ENCODE measurements at places on chromosomes 11 and 22.

- DNase-seq, result no peak
Observed at GRCh38 chr22:27913162-27913741, 5.8 kb downstream of the PITPNB start.

GRCh38 chr11:2315395-2316168, 13.8 kb downstream of the TSPAN32 start:
- DNase-seq, result no peak

- no peak for DNase-seq
Observed at GRCh38 chr22:28832731-28833130, 32.4 kb upstream of the XBP1 start.

DNA sequence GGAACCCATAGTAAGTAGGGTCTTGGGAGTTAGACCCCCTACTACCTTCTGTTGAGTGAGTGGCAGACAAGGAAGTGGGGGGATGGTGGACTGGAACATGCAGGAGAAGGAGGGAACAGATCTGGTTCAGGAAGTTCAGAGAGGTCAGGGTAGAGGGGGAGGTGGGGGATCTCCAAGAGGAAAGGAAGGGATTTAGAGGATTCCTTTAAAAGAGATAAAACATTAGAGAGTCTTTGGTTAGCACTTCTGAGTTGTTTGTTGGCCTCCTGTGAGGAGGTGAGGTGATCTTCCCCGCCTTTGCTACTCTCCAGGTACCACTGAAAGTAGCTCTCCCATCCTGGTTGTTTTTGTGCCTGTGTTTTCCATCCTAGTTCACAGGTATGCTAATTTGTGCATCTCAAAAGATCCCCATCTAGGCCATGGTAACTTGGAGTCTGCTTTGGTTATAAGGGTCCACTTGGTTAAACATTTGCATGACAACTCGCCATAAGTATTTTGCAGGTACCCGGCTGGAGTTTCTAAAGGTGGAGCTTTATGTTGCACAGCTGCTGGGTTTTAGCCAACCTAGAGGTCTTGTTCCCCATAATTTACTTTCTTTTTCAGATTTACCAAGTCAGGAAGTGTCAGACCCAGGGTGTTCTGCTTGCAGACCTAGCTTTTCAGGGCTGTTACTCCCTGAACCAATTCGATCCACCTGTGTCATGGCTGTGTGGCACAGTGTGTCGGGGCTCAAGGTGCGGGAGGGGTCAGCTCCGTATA, 79.3 kb upstream of the SORL1 start:
- DNase-seq, result peak; percentile 34

DNA sequence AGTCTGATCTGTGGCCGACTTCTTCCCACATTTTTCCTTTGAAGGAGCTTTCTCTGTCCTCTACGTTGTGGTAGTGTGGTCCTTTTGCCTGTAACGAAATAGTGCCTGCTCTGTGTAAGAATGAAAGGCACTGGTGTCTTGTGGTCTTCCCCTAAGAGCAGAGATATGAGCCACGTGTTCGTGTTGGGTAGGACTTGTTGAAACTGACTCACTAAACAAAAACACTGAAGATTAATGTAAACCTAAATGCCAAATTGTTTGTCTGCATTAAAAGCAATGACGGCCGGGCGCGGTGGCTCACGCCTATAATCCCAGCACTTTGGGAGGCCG, 10.1 kb upstream of the RPS3 start:
- DNase-seq, result no peak

DNA sequence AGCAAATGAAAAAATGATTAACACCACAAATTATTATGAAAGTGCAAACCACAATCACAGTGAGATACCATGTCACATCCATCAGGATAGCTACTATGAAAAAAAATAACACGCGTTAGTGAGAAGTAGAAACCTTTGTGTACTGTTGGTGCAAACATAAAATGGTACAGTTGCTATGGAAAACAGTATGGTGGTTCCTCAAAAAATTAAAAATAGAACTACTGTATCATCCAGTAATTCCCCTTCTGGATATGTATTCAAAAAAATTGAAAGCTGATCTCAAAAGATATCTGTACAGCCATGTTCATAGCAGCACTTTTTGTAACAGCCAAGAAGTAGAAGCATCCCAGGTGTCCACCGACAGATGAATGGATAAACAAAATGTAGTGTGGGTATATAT, 43.4 kb downstream of the CCDC81 start:
- no peak for DNase-seq

- no peak for DNase-seq
Observed at GRCh38 chr11:36356201-36356600, 60.1 kb downstream of the PRR5L start.

- DNase-seq, result no peak
Observed at GRCh38 chr11:66810576-66811185, 32.6 kb upstream of the RCE1 start.

GRCh38 chr11:71406681-71407080, 41.5 kb downstream of the DHCR7 start:
- no peak for DNase-seq

- no peak for DNase-seq
Observed at GRCh38 chr22:22709719-22710445, 65.5 kb downstream of the GGTLC2 start.

GRCh38 chr11:130580372-130580771, 131.9 kb downstream of the ADAMTS15 start:
- no peak for DNase-seq

- no peak for DNase-seq
Observed at GRCh38 chr11:99192716-99193115, 172.0 kb downstream of the CNTN5 start.

DNA sequence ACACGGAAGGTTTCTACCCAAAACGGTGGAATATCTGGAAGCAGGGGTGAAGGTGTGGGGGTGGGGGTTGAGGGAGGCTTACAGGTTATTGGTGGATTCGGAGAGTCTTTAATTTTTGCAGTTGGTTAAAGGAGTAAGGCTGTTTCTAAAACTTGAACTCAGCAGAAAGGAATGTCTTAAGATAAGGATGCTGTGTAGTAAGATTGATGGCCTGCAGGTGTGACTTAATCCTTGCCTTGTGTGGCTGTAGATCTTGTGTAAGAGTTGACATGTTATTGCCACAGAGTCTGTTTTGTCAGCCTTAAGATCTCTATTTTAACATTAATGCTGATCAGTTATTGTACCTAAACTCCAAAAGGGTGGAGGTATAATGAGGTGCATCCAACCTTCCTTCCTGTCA, 16.4 kb upstream of the OR6M1 start:
- DNase-seq, result no peak

GRCh38 chr22:20951151-20951931, 15.7 kb upstream of the AIFM3 start:
- no peak for DNase-seq
